Type B pancreatic cell (in vitro differentiated cells): ENCODE measurements at places on chromosomes 4 and X.

DNA sequence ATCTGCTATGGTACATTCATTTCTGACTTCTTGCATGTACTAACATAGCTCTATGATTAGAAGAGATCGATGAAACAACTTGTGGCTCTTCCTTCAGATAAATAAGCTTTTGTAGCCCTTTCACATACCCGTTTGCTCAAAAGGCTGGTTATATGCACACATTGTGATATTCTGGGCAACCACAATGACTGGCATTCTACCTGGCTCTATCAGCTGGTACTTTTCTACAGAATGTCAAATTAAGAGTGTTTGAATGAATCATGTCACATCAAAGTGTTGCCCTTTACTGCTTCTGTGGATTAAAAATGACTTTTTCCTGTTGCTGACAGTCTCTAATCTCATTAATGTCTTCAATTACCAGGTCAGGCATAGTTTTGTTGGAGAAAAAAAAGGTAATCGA lies 11.6 kb downstream of the PGRMC1 start:
- no peak for DNase-seq

DNA sequence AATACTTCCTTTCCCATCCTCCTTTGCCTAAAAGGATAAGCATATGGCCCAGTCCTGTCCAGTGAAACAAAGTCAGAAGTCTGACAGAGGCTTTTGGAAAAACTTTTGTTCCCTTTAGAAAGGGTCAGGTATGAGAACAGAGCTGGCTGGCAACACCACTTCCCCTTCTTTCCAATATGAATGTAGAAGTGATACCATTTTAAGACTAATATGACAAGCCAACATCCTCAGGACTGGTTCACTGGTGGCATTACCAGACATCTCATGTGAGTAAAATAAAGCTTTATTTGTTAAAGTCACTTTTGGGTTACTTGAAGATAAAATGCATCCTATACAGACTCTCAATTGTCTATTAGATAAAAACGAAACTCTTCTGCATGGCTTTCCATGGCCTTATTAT lies 83.6 kb upstream of the PTCHD1 start:
- no peak for DNase-seq

DNA sequence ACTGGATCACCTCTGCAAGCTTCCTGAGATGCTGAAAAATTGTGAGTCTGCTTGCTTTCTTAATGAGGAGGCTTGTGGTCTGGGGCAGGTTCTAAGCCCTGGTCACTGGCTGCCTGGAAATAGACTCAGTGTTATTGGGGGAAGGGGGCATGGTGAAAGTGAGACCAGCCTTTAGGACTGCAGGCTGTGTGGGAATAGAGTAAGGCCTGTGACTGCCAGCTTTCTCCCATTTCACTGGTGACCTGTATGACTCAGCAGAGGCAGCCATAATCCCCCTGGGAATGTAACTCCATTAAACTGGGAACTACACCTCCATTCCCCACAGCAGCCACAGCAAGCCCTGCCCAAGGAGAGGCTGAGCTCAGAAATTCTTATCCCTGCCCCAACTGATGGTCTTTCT lies 55.9 kb upstream of the IL15 start:
- DNase-seq = no peak

- DNase-seq = no peak
These were observed 663 bp downstream of the CXorf38 start for GRCh38 chrX:40646489-40647306.

GRCh38 chr4:38089961-38090360 lies 129.8 kb downstream of the PTTG2 start:
- DNase-seq = no peak

GRCh38 chr4:124907881-124908280 lies 195.3 kb upstream of the ANKRD50 start:
- DNase-seq = no peak

GRCh38 chrX:1450361-1451161 lies 2.1 kb downstream of the ASMTL start:
- peak; percentile 62 for DNase-seq

DNA sequence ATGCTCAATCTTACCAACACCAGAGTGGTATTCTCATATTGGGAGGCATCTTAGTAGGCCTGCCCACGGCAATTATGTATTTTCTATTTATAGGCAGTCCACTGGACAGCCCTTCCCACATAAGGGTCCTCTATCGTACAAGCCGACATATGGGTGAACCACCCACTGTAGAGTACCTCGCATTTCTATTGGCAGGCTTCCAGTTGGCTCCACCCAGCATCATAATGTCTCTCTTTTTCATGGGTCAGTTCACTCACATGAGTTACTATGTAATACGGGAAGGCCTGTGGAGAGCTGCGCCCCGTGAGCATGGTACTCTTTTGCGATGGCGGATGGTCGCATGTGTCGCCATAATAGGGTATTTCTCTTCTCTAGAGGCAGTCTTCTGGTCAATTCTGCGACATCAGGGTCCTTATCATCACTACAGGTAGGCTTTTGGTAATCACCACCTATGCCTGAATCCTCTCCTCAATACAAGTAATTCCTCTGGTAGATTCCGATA lies 29.4 kb upstream of the FOXR2 start:
- no peak for DNase-seq

DNA sequence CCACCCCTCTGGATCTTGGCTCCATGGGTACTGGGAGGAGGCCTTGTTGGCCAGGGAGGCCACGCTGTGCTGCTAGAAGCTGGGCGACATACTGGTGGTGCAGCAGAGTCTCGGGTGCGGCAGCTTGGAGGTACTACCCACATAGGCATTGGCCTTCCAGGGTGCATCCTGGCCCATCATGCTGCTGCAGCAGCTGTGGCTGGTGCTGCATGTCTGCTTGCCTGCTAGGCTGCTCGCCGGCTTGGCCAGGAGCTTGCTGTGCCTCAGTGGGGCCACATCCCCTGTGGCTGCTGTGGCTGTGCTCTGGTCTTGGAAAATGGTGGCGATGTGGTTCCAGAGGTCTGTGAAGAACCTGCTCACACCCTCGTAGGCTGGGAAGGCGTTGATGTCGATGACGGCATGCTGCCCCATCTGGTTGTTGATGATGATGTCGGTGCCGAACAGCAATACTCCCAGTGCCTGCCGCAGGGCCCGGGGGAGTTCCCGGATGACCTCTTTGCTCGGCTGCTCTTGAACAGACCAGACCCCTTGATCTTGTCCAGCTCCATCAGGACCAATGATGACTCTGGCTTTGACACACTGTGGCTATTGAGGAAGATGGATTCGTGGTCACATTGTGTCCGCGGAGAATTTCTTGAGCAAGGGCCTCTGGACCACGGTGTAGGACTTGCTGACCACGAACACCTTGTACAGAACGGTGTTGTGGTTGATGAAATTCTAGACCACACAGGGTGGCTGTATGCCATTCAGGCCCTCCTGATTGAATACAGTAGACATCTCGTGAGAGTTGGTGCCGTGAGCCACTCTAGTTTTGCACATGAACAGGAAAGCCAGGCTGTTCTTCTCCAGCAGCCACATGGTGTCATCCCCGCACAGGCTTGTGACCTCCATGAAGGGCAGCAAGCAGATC lies 11.8 kb downstream of the RBM10 start:
- DNase-seq = no peak

DNA sequence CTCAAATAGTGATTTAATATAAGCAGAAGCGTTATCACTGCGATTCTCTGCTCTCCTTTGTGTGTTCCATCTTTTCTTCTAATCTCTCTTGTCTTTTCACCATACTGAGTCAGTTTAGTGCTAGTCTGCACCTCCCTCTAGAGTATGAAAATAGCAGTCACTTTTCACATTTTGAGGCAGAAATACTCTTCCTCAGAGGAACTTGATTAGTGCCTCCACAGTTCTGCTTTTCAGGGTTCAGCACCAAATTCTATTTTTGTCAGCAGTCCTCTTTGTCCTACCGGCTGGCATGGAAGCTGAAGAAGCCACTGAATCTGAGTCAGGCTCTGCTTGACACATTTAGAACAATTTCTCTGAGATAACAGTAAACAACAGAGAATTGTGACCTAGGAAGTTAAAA lies 49.7 kb upstream of the ANKRD17 start:
- no peak for DNase-seq

GRCh38 chr4:173151496-173151895 lies 17.1 kb upstream of the GALNT7 start:
- DNase-seq = no peak

- DNase-seq = no peak
These were observed 30.4 kb upstream of the TMSB15A start for GRCh38 chrX:102546828-102547493.

- DNase-seq = peak; percentile 75
These were observed 554 bp downstream of the PCDH7 start for GRCh38 chr4:30720661-30721184.

DNA sequence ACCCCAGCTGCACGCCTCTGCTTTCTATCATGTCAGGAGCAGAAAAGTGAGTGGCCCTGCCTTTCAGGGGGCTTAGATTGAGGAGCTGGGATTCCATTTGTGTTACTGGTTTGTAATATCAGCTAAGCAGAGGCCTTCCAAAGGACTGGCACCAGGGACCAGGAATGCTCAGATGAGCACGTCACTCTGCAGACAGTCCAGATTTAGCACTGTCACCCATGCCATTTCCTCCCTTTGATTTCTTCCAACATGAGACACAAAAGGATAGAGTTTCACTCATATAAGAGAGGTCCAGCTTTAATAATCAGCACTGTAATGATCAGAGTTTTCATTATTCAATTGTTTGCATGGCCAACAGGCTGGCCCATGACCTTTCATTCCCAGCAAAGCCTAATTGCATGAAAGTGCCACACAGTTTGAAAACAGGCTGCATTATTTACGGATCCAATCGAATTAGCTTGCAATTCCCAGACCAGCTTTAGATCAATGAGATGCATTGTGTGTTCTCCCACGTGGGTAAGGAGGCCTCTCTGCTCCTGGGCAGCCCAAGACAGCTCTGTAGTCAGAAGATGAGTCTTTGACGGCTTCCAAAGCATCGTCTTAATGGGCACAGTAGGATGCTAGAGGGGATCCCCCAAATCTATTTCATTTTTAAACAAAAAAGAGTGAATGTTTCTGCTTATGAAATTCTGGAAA lies 9.8 kb upstream of the SLC2A9 start:
- DNase-seq = no peak

- no peak for DNase-seq
These were observed 44.6 kb downstream of the RASSF6 start for GRCh38 chr4:73575660-73576059.

DNA sequence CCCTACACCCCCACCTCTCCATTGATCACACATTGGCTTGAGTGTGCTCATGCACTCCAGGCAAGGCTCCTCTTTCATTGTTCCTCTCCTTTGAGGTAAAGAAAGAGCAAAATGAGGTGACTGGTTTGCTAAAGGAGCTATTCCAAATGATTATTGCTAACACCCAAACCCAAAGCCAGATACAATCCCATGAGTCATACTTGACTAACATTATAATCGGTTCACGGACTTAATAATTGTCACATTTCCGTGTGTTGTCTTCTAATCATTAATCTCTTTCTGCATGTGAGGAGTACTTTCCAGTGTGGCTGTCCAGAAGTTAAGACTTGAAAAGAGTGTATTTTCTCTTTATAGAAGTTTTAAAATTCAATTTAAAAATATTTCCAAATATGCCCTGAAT lies 174.3 kb upstream of the SFRP2 start:
- no peak for DNase-seq

GRCh38 chr4:8108991-8109390 lies 49.6 kb downstream of the ABLIM2 start:
- DNase-seq = no peak

GRCh38 chr4:123110147-123110546 lies 187.8 kb upstream of the NUDT6 start:
- DNase-seq = no peak

DNA sequence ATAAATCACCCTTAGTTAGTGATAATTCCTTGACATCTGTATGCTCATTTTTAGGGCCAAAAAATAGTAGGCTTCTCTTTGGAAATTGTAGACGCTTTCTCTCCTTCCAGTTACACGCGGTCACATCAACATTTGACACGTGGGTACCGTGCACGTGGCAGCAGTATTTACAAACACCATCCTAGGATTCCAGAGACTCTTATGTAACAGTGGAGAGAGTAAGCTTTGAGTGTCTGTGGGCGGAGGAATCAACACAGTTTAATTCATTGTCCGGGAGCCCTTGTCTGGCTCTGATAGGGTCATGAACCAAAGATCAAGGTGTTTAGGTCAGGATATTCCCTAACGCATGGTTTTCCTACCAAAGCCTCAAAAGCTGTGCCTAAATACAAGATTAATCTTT lies 12.2 kb downstream of the TET2 start:
- DNase-seq = no peak

DNA sequence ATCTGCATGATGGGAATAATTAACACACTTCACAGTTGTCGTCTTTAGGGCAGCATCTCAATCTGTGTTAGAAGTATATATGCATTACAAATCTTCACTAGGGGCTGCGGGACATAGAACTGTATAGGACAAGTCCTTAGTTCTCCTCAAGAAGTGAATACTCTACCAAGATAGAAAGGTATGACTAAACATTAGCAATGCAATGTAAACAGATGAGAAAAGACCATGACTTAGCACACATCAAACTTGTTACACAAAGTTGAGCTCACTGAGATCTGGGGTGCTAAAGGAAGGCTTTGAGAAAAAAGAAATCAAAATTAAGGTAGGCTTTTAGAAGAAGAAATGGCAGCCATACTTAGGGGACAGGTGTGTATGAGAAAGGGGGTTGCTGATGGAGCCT lies 182.1 kb upstream of the MAP3K15 start:
- no peak for DNase-seq

DNA sequence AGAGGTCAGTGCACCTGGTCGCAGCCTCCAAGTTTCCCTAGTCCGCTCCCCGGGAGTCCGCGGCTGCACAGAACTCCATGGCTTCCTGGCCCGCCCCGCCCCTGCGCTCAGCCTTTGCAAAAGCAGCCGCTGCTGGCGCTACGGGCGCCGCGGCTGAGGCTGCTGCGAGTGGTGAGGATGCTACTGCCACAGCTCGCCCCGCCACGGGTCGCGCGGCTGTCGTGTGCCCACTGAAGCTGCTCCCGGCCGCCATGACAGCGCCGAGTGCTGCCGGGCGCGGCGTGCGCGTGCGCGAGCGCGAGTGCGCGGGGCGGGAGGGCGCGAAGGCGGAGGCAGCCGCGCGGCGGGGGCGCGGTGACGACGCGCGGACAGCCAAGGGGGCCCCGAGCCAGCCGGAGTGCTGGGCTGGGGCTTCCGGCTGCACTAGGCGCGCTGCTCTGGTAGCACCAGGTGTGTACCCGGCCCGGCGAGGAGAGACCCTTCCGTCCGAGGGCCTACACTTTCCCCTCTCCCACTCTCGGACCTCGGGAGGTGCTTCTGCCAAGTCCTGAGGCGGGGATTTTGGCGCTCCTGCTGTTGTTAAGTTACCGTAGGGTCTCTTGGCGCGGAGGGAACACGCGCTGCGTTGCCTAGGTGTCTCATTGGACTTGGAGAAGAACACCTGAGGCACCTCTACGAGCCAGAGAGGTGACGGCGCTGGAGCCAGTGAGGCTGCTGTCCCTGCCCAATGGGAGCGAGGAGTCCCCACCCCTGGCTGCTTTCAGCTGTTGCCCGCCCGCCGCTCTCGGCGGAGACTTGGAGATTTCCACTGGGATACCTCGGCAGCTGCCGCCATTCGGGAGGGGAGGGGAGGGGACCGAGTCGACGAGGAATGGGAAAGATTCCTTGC lies 619 bp upstream of the LRBA start:
- peak; percentile 87 for DNase-seq

- DNase-seq = no peak
These were observed 258.2 kb downstream of the PPP3CA start for GRCh38 chr4:101089168-101089567.
